Fibroblast of pulmonary artery (primary cell): ENCODE measurements at places on chromosomes 11 and 22.
A peak's percentile ranks its signal among the peaks of the same experiment; 100 is the strongest.

- peak; percentile 38 for DNase-seq
Measured at GRCh38 chr11:23725752-23726151, 771.1 kb upstream of the LUZP2 start.

DNA sequence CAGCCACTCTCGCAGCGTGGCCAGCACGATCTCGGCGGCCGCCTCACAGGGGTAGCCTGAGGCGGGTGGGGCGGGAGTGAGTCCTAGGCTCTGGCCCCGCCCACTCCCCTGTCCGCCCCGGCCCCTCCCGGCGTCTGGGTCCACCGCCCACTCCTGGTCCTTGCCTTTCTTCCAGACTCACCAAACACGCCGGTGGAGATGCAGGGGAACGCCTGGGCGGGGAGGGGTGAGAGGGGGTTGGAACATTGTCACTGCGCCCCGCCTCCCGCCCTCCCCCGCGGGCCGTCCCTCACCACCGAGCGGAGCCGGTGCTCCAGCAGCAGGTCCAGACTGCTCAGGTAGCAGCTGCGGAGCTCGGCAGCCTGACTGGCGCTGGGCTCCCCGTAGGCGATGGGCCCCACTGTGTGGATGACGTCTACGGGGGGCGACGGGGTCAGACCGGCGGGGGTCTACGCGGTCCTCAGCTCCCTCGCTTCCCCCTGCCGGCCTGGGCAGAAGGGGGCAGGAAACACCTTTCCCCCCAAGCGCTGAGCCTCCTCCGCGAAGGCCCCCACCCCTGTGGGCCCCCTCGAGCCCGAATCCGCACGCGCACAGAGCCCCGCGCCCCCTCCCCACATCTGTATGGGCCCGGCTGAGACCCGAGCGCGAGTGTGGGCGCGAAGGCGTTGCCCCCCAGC, 13.2 kb downstream of the OTUB1 start:
- peak; percentile 26 for DNase-seq

- DNase-seq, result peak; percentile 67
Measured at GRCh38 chr11:86370922-86371594, 3.6 kb upstream of the CCDC81 start.

DNA sequence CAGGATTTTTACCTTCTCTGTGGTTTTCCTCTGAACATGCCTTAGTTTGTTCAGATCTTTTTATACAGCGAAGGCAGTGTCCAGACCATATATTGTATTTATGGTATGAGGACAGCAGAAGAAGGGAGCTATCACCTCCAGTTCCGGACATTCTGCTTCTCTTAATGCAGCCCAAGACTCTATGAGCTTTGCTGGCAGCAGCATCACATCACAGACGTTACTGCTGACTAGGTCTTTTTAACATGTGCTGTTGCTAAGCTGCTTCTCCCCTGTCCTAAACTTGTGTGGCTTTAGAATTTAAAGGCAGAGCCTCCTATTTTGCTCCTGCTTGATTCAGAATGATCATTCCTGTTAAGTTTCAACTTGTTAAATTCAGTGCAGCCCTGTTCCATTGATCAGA, 13.4 kb downstream of the MICAL2 start:
- DNase-seq, result peak; percentile 50

DNA sequence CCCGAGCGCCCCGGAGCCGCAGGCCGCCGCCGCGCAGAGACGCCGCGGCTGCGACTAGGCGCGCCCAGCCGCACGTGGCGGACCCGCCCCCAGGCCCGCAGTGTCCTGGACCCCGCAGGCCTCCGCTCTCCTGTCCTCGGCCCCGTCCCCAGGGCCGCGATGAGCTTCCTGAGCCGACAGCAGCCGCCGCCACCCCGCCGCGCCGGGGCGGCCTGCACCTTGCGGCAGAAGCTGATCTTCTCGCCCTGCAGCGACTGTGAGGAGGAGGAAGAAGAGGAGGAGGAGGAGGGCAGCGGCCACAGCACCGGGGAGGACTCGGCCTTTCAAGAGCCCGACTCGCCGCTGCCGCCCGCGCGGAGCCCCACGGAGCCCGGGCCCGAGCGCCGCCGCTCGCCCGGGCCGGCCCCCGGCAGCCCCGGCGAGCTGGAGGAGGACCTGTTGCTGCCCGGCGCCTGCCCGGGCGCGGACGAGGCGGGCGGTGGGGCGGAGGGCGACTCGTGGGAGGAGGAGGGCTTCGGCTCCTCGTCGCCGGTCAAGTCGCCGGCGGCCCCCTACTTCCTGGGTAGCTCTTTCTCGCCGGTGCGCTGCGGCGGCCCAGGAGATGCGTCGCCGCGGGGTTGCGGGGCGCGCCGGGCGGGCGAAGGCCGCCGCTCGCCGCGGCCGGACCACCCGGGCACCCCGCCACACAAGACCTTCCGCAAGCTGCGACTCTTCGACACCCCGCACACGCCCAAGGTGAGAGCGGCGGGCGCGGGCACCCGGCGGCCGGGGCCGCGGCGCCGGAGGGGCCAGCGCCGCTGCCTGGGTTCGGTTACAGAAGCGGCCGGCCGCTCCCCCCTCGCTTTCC, 528 bp downstream of the WEE1 start:
- peak; percentile 13 for DNase-seq

DNA sequence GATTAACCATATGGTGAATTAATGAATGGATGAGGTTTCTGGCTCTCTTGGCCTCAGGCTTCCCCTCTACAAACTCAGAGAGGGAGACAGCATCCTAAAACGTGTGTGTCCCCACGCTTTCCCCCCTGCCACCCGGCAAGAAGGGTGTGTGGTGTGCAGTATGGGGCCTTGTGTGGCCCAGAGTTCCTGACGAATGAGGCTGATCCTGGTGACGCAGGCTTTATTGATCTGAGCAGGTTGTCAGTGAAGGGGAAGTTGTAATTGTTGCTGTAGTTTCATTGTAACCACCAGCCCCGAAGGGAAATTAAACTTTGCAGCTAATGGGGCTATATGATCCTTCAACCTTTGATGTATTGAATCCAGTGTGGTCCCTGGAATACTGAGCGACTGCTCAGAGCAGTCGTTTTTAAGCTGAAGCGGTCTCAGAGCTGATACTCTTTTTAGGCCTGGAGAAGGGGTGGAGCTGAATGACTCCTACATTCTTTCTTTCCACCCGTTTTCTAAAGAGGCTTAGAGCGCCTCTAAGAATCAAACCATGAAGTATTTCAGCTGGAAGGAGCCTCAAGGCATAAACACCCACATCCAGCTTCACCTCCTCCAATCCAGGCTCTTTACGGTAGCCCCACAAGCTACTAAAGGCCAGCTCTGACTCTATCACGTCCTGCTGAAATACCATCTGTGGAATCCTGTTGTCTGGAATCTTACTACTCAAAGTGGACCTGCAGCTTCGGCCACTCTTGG, 284.7 kb downstream of the MIAT start:
- no peak for DNase-seq

DNA sequence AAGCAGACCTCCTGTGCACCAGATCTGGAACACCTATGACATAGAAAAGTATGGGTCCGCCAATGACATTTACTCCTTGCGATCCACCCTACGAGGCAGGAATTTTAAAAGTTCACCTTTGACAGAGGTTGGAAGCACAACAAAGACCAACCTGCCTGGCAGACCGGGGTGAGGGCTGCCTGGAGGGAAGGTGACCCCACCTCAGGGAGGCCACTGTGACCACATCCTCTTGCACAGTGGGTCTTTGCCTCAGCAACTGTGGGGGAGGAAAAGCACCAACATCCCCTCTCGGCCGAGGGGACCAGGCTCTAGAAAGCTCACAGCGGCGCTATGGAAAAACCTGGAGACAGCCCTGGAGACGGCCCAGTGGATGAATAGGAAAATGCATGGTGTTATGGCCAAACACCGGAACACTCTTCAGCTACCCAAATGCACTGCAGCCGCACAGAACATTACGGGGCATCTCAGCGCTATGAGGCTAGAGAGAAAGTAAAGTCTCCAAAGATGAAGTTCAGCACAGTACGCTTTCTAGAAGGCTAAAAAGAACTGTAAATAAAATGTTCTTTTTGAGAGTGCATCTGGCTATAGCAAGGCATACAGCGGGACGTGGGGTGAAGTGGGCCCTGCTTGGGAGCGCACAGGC, 1.8 kb upstream of the SHISAL1 start:
- DNase-seq, result no peak

DNA sequence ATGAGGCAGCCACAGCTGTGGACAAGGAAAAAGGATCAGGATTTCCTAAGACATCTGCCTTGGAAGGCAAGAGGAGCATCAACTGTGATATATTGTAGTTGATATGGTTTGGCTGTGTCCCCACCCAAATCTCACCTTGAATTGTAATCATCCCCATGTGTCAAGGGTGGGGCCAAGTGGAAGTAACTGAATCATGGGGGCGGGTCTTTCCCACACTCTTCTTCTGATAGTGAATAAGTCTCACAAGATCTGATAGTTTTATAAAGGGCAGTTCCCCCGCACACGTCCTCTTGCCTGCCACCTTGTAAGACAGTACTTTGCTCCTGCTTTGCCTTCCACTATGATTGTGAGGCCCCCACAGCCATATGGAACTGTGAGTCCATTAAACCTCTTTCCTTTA, 10.2 kb downstream of the RIC8A start:
- DNase-seq, result no peak

DNA sequence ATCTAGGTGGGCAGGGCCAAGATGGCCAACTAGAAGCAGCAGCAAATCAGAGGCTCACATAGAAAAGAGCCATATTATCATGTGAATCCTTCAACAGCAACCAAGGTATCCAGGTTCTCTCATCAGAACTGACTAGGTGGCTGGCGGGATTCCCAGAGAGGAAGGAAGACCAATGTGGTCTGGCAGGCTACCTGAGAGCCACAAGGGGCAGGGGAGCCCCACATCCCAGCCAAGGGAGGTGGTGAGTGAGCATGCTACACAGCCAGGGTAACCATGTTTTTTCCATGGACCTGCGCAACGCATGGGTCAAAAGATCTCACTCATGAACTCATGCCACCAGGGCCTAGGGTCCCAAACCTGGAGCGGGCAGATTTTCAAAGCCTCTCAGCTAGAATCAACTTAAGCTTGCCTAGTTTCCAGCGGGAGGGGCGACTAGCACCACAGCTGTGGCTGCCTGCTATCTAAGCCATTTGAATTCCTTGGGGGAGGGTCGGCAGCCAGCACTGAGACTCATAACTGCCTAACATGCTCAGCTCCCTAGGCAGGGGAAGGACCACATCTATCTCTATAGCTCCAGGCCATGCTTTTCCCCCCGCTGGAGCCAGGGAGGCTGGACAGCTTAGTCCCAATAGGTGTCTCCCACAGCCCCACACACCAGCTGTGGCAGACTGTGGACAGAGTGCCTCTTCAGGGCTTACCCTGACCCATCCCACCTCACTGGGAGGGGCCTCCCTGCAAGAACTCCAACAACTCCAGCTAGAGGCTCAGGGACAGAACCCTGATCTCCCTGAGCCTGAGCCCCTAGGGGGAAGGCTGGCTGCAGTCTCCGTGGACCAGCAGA, 28.7 kb upstream of the CASP12 start:
- no peak for DNase-seq

GRCh38 chr11:93908689-93909088, 58.3 kb upstream of the VSTM5 start:
- DNase-seq, result peak; percentile 71

GRCh38 chr11:8095806-8096522, 15.0 kb downstream of the TUB start:
- no peak for DNase-seq

DNA sequence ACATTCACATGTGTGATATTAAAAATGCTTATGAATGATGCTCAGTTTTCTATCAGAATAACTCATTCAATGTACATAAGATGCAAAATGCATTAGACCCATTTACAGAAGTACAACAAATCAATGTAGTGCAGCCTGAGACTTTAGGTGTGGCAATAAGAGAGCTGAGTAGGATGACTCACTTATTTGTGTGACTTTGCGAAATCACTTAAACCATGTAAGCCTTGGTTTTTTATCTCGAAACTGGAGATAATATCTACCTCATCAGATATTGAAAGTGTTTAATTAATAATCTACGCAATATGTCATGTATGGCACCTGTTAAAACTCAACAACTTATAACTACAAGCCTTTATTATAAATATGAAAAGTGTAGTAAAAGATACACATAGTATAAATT, 105.7 kb upstream of the LUZP2 start:
- DNase-seq, result peak; percentile 69

DNA sequence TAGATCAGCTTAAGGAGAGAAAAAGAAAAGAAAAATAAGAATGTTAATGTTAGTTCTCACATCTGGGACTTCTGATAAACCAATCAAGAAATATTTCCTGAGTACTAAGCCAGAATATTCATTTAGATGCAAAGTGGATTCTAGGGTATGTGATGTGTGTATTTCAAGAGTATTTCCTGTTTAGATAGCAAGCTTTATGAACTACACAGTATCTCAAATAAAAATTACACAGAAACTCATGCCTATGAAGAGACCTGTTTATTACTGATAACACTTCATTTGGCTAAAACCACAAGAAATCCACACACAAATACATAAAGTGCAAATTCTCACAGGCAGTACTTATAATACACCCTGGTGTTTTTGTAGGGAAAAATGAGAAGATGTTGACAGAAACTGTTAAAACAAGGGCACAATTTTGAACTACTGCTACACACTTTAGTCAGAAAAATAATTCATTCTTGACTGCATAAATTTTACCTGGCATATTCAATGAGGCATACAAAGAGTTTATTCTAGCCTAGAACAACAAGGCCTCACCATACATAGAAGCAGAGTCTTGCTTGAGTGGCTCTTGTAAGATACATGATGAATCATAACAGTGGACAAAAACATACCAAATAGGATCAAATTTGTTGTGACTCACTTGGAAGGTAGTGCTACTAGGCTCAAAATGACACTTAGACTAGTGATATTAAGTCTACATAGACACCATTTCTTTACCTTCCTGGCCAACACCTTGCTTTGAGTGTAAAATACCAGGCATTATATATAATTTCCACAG, 18.8 kb upstream of the P4HA3 start:
- peak; percentile 53 for DNase-seq

DNA sequence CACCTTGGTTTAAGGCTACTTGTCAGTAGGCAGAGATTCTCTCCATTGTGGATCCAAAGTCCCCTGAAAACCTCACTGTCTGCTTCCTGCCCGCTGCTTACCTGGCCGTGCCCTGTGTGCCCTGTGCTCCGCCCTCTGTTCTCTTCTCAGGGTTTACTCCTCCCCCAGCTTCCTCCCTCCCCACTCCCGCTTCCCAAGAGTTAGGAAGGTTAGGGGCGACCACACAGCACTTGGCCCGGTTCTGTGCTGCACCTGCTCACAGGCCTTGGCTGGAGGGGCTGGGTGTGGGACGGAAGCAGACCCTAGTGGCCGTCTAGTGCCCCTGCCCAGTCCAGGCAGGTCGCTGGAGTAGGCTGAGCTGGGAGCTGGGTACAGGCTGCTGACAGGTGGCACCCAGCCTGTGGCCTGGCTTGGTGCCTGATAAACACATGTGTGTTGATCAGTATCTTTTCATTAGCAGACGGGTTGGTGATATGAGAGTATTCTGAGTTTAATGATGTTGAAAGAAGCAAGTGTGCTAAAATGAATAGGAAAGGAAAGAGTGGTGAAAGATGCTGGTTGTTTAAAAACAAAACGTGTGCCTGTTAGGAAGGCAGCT, 40.5 kb downstream of the GRAMD4 start:
- no peak for DNase-seq

GRCh38 chr11:121800731-121801393, 315.2 kb downstream of the BLID start:
- peak; percentile 21 for DNase-seq
